Kasumi-1 (cell line): ENCODE measurements at places on chromosomes 2 and 18.

GRCh38 chr18:26710470-26711096, 154.9 kb downstream of the AQP4 start:
- peak; percentile 89 for DNase-seq

- DNase-seq: no peak
Measured at GRCh38 chr2:72145289-72145657, 2.4 kb downstream of the CYP26B1 start.

DNA sequence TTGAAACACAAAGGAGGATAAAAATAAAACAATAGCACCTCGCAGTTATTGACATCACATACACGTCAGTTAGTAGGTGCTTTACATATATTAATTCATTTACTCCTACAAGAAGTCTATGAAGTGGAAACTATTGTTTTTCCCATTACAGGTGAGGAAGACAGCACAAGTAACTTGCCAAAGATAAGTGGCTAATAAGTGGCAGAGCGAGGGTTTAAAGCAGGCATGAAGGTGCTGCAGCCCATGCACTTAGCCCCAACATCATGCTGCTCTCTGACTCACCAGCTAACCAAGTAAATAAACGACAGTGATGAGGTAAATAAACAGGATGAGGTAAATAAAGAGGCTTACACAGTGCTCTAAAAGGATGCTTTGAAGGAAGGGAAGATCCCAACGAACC, 498.6 kb upstream of the ZEB2 start:
- no peak for DNase-seq

DNA sequence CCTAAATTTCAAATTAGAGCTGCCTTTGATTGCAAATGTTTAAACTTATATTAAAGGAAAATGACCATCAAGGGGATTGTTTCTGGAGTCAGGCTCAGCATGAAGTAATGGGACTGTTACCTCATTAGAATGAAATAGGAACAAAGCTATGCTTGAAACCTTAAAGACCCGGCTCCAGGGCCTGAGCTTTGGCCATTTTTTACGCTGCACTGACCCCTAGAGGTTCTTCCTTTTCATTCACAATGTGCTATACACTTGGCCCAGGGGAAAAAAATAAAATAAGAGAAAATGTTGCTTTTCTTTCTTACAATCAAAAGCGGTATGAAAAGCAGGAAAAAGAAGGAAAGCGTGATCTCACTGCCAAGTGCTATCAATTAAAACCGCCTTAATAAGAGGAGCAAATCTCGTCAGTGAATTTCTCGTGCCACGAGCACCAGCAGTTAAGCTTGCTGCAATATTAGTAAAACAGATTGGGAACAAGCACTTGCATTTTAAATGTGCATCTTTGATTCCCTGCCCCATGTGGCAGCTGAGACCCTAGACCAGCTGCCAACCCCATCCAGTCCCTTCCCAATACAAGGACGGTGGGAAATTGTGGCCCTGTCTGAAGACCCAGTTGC, 96.6 kb downstream of the MBD2 start:
- DNase-seq: peak; percentile 73

GRCh38 chr2:99217929-99218501, 37.0 kb downstream of the MRPL30 start:
- peak; percentile 63 for DNase-seq

GRCh38 chr2:191446910-191447309, 201.7 kb downstream of the MYO1B start:
- DNase-seq: no peak

DNA sequence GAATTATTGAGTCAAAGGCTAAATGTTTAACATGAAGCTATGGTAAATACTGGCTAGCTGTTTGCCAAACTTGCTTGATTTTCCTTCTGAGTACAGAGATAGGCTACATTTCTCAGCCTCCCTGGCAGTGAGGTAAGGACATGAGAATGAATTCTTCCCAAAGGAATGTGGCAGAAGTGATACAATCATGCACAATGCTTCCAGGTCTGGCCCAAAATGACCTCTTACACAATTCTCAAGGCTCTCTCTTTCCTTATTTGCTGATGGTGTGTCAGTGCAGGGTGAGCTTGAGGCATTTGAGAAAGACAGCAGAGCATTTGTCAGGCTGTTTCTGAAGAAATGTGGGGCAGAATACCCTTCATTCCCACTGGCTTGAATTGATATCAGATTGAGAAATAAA, 95.6 kb upstream of the NABP1 start:
- DNase-seq: no peak

DNA sequence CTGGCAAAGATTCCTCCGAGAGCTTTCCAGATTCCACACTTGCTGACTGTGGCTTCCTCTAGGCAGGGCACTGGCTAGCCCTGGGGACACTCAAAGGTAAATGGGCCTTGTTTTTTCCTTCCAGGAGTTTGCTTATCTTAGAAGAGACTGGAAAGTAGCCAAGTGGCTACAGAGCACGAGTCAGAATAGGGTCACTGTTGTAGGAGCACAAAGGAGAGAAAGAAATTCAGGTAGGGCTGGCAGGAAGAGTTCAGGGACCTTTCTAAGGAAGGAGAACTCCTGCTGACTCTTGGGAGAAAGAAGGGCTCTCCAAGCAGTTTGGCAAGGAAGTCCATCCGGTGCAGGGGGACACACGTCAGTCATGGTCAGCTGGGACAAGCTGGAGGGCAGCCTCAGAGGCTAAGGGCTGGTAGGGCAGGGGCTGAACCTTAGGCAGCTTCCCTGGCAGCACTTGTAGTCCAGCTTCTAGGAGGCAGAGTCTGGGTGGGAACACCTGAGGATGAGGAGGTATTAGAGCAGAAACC, 39.5 kb downstream of the NIFK start:
- no peak for DNase-seq

GRCh38 chr2:231227310-231228162, 29.1 kb downstream of the ARMC9 start:
- peak; percentile 63 for DNase-seq

DNA sequence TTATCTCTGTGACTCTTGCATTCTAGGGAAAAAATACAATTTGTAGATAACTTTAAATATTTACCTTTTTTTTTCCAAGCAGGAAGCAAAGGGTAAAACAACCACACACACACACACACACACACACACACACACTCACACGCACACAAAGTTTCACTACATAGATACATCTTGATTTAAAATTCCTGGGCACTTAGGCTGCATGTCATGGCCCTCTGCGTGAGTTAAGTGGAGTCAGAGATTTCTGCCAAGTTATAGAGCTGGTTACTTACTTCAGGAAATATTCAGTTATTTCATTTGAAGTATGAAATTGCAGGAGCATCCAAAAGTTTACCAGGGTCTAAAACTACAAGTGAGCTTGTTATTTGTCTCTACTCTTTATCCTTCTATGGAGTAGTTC, 612.0 kb downstream of the IRS1 start:
- DNase-seq: no peak

- DNase-seq: no peak
Measured at GRCh38 chr2:52745144-52745543, 1022.5 kb upstream of the CHAC2 start.

DNA sequence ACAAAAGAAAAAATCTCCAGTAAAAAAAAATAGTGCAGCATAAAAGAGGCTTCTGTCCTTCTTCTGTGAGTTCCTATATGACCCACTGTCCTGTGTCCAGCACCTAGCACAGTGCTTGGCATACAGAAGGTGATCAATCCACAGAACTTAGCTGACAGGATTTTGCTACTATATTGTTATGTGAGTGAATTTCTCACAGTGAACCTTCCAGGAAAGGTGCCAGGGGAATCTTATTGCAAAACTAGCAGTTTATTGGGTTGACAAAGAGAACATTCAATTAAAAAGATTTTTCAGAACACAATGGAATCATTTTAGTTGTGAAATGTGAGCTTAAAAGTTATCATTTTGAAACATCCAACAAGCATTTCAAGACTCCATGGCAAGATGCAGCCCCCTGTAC, 12.4 kb upstream of the TRIB2 start:
- no peak for DNase-seq

DNA sequence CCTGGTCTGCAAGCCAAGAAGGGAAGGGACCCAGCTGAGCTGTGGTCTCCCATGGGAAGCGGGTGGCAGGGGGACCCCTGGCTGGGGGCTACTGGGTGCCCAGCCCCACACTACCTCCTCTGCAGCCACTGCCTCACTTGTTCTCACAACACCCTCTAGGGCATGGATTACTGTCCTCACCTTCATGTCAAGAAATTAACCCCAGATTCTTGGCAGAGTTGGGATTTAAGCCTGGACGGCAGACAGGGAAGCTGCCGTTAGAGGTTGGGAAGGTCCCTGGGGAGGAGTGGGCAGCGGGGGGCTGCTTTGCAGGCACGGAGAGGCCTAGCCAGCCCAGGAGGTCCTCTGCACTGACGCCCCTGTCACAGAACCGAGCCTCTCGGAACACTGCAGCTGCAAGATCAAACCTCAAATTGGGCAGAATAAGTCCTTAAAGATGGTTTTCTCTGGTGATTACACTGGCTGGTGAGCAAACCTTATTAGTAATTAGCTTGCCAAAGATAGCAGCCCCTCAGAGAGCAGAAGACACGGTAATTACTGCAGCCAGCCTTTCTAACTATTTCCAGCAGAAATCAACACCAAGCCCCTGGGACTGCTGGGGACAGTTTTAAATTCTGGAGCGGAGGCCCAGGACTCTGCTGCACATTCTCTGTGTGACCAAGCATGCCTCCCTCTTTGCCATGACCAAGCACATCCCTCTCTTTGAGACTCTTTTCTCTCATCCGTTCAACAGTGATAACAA, 35.9 kb downstream of the KCNF1 start:
- DNase-seq: no peak

- DNase-seq: no peak
Measured at GRCh38 chr18:34972765-34973414, 68.3 kb upstream of the MAPRE2 start.

DNA sequence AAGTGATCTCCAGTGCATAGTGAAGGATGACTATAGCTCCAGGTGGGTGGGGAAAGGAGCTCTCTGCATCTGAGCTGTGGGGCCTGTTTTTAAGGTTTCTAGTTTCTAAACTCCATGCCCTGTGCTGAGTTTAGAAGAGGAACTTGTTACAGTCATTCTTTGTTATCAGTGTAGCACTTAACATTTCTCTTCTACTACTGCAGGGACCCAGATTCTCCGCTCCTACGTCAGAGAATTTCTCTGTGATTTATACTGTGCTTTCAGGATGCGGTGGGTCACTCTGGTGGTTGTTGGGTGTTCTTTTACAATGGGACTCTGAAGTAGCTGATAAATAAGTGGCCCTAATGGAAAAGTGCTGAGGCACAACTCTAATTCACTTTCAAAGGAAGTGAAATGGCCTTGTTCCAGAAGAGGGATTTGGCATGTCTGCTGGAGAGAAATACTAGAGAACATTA, 122.0 kb downstream of the WDSUB1 start:
- DNase-seq: no peak

GRCh38 chr2:192161656-192162290, 33.0 kb downstream of the TMEFF2 start:
- DNase-seq: no peak

DNA sequence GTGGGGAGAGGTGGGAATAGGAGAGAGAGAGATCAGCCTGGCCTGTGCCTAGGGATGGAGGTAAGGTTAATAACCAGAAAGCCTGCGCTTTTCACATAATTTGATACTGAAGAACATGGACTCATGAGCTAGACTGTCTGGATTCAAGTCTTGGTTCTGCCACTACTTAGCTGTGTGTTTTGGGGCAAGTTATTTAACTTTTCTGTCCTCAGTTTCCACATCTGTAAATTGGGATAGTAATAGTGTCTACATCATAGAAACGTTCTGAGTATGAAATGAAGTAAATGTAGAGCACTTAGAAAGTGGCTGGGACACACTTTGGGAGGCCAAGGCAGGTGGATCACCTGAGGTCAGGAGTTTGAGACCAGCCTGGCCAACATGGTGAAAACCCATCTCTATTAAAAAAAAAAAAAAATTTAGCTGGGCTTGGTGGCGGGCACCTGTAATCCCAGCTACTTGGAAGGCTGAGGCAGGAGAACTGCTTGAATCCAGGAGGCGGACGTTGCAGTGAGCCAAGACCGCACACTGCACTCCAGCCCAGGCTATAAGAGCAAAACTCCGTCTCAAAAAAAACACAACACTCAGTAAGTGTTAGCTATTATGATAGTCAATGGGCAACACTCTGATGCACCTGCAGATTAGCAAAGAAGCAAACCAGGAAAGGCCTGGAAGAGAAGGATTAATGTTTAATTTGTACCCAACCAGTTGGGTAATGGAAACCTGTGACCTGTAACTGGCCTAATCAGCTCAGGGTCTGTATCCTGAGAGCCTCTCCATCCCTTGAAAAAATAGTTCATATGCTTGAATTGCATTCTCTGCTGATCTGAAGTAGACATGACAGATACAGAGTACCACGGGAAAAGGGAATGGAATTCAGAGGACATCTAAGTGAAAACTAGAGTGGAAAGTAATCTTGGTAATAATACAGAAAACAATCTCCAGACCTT, 6.8 kb downstream of the GALM start:
- DNase-seq: no peak

- DNase-seq: peak; percentile 69
Measured at GRCh38 chr2:187442378-187442777, 5.7 kb downstream of the CALCRL start.

DNA sequence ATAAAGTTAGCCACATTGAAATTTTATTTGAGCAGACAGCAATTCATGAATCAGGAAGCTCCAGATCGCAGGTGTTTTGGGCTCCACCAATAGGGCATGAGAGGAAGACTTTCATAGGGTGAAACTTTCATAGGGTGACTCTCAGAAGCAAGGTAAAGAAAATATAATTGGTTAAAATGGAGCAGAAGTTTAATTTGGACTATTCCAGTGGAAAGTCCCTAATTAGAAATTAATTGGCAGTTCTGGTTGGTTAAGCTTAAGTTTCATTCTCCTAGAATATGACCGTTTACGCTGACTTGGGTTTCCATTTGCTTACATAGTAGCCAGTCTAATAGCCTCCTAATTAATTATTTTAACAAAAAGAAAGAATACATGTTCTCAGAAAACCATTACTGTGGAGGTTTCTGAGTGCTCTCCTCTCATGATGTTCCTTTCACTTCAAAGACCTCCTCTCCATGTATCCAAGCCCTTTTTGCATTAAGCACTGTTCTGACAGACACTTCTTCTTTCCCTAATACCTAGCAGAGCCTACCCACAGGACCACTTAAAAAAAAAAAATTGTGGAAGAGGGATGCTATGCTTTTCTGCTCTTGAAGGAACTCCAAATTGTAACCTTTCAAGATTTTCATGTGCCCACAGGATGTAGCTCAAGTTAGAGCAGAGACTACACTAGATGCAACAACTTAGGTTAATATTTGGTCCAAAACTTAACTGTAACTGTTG, 99.1 kb downstream of the MREG start:
- no peak for DNase-seq

DNA sequence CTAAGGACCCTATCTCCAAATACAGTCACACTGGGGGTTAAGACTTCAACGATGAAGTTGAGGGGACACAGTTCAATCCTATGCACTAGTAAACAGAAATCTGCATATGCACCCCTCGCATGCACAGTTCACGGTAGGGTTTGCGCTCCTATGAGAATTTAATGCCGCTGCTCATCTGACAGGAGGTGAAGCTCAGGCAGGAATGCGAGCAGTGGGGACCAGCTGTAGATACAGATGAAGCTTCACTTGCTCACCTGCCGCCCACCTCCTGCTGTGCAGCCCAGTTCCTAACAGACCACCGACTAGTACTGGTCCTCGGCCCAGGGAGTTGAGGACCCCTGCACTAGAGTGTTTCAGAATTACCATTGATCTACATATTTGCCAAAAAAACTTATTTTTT, 40.0 kb upstream of the FAHD2A start:
- DNase-seq: no peak
